ENCODE measurements at places on chromosomes 6 and 20.

- no peak for DNase-seq
These were observed 2.0 kb downstream of the EDEM2 start for GRCh38 chr20:35145141-35145564.

- no peak for DNase-seq
These were observed 23.0 kb downstream of the CD109 start for GRCh38 chr6:73719046-73719445.

DNA sequence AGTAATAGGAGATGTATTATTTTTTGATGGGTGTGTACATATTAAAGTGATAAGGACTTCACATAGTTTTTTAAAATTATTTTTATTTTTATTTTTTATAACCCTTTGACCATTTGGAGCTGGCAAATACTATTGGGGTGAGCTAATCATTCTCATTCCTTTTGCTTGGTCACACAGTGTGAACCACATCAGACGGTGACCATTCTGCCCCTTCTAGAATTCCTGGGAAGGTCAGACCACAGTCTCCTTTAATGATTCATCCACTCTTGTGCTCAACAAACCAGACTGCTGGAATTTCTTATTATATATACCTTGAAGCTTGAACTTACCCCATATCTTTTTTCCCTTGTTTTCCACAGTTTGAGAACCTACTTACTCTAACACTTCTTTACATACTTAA, 23.9 kb upstream of the PRL start:
- DNase-seq, result peak; percentile 89

- no peak for DNase-seq
These were observed 23.5 kb downstream of the USP49 start for GRCh38 chr6:41871691-41872090.

GRCh38 chr20:19588241-19588640, 169.8 kb upstream of the RIN2 start:
- no peak for DNase-seq

- peak; percentile 73 for DNase-seq
These were observed at the start of gene STX11 for GRCh38 chr6:144149894-144150709. STX11 (plus strand) TSS chr6:144150517; CDS start chr6:144186628, 36,111 bp downstream.

GRCh38 chr6:21468461-21468860, 125.1 kb upstream of the SOX4 start:
- peak; percentile 66 for DNase-seq

DNA sequence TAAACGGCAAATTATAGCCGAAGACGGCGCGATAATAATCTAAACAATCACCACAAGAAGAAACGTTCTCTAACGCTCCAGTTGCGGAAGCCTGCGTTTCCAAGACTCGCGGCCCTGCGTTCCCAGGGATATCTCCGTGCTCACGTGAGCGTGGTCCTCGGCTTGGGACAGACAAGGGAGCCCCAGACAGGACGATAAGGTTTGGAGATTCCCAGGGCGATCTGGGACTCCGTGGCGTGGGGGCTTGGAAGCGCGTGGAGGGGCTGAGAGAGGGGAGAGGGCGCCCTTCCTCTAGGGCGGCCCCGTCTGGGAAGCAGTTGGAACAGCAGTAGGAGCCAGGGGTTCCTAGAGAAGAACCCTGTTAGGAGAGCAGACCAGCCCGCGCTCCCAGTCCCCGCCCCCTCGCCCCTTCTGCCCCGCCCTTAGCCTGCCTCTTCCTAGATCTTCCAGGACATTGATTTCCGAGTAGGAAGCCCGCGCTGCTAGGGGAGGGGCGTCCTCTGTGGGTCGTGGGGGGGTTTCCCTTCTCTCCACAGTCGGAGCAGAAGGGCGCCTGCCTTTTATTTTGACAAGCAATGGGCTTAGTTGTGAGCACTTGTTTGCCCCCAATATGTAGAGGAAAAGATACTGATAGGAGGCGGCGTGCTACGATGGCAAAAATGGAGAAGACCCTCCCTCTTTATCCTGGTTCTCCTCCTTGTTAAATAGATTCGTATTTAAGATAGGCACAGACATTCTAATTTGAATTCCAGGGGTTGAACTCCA, 10.6 kb downstream of the NRN1 start:
- peak; percentile 91 for DNase-seq

- DNase-seq, result no peak
These were observed 175.3 kb downstream of the LRFN2 start for GRCh38 chr6:40411881-40412280.

DNA sequence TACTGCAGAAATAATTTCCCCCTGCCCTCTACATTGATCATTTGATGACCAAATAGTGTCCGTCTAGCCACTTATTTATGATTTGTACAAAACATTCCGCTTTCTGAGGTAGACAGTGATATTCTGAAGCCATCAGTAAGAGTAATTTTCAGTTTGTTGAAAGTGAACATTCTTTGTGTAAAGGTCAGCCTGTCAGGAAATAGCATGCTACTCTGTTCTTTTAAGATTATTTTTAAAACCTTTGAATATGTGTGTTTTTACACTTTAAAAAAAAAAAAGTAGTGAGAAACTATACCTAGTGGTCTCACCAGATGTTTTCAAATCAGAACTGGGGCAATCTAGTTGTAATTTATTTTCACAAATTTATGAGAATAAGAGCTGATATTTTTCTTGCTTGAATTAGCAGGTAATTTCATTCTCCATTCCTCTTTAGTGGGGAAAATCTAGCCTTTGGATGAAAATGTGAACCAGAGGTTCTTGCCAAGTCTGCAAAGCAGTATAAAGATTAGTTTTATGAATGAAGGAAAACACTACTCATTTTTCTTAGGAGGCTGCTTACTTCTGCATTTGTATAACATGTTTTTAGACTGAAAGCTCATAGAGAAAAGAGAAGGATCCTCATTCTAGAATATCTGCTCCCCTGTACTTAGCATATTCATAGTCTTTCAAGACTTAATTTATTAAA, 12.1 kb upstream of the REV3L start:
- DNase-seq, result no peak

- no peak for DNase-seq
These were observed 5.4 kb downstream of the SYS1 start for GRCh38 chr20:45368221-45368980.

DNA sequence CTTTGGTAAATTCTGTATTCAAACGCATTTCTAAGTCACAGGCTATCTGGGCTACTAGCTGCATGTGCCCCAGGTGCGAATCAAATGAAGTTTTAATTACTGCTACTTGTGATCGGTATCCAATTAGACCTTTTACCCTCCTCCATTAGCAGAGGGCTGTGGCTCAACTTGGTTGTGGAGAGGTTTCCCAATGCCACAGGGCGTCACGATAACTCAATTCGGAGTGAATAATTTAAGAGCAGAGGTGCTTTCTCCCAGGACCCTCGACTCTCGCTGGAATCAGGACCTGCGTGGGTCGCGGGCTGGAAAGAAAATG, 640 bp downstream of the SAYSD1 start:
- DNase-seq, result no peak

DNA sequence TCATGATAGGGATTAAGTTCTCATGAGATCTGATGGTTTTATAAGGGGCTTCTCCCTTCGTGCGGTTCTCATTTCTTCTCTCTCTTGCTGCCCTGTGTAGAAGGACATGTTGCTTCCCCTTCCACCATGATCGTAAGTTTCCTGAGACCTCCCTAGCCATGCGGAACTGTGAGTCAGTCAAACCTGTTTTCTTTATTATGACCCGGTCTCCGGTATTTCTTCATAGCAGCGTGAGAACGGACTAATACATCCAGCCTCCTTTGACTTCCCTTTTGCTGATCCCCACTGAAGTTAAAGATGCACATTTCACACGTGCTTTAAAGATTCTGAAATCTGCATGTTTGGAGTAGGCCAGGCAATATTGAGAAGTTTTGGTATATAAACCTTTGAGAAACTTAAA, 543.1 kb downstream of the PRKN start:
- no peak for DNase-seq

GRCh38 chr6:168095171-168095691, 16.2 kb upstream of the FRMD1 start:
- no peak for DNase-seq

DNA sequence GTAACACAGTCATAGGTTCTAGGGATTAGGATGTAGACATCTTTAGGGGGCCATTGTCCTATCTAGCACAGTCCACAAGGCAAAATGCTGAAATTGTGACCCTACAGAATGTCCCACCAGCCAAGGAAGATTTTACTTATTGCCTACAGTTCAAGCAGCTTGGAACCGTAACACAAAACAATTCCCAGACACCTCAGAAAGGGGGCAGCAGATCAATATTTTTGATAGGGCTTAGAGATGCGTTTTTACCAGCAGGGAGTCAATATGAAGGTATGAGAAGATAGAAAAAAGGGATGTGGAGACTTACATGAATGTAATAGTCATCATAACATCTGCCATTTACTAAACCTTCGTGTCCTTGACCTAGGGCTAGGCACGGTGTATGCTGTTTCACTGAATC, 81.0 kb downstream of the TMEM170B start:
- DNase-seq, result no peak

- no peak for DNase-seq
These were observed 86.6 kb upstream of the TOX2 start for GRCh38 chr20:43827940-43828562.

GRCh38 chr6:105113422-105113821, 66.4 kb downstream of the POPDC3 start:
- DNase-seq, result no peak

- peak; percentile 88 for DNase-seq
These were observed 25.2 kb downstream of the TRAM2 start for GRCh38 chr6:52551483-52552277.

DNA sequence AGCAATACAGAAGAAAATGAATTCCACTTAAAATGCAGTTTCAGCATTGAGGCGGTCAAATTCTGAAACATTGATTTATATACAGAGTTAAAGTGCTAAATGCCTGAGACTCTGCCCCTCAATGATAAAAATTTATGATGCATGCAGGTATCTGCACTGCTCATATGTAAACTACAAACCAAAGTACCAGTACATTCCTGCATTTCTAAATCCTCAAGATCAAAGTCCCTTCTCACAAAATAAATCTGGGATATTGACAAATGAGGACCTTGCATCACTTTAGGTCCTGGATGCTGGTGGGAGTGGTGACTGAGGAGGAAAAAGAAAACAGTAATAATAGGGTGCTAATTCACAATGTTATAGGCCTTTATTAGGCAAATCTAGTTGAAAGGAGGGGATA, 101.9 kb downstream of the FIG4 start:
- no peak for DNase-seq

DNA sequence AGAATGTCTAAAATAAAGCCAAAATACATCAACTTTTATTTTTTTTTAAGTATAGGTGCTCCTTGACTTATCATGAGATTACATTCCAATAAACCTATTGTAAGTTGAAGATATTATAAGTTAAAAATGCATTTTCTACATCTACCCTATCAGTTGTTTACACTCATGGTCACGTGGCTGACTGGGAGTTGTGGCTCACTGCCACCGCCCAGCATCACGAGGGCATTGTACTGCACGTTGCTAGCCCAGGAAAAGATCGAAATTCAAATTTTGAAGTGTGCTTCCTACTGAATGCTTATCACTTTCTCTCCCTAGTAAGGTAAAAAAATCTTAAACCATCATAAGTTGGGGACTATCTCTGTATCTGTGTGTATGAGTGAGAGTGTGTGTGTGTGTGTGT, 126.6 kb upstream of the RIN2 start:
- DNase-seq, result no peak

DNA sequence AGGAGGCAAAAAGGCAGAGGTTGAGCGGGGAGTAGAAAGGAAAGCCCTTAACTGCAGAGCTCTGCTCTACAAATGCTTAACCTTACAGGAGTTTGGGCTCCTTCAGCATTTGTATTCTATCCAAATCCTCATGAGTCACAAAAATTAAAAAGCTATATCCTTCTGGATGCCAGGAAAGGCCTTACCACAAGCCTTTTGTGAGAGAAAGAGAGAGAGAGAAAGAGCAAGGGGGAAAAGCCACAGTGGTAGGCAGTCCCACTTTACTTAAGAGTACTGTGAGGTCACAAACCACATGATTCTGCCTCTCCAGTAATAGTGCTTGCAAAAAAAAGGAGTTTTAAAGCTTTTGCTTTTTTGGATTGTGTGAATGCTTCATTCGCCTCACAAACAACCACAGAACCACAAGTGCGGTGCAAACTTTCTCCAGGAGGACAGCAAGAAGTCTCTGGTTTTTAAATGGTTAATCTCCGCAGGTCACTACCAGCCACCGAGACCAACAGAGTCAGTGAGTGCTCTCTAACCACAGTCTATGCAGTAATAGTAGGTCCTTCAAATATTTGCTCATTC, at the start of gene RUNX2:
Gene RUNX2 (plus strand): TSS at position 375 of the 567 bp plus-strand sequence. CDS start 397 bp downstream, outside the sequence.
- DNase-seq, result peak; percentile 66

DNA sequence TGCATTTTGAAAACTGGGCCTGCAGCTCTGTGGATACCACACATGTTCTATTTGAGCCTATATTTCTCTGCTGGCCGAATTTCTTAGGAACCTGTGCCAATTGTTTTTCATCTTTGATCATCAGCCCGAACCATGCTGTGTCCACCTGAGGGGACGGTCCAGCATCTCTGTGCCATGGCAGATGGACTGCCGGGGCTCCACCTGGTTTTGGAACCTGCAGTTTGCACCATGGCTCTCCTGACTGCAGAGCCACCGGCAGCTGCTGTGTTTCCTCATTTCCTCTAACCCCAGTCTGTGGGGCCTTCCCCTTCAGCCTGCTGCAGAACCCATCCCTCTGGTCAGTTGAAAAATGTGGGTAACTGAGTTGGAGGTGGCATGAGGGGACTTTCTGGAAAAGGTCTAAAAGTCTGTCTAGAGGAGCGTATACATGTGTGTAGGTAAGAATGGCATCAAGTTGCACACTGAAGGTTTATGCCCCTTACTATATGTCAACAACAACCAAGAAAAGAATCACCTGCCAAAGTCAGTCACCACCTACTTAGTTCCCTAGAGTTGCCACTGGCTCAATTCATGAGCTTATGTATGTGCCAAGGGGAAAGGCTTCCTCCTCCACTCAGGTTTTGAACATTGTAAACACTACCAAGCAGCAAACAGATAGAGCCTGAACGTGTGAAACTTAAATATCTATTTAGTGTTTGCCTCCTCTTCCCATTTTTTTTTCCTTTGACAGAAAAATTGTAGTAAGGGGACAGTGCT, 548.2 kb downstream of the PRKN start:
- no peak for DNase-seq

GRCh38 chr6:64591676-64592036, 956.1 kb downstream of the PHF3 start:
- no peak for DNase-seq

- no peak for DNase-seq
These were observed 52.0 kb downstream of the PRDM1 start for GRCh38 chr6:106138151-106138550.

DNA sequence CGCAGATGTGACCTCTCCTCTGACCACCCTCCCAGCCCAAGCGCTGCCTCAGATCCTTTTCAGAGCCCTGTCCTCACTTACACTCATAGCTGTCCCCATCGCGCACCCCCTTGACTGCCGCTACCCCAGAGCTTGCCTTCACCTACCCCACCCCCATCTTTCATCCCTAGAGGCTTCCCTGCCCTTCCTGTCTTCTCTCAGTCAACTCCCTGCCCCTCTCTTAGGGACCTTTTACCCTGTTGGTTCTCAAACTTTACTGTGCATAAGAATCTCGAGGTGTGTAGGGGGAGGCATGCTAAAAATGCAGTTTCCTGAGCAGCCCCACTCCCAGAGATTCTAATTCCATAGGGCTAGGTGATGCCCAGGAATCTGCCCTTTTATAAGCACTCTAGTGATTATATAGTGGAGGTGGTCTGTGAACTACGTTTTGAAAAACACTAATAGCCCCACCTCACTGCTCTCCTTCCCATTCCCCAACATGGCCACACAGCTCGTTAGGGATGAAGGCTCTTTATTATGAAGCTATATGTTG, 725 bp downstream of the TM9SF4 start:
- DNase-seq, result peak; percentile 28

GRCh38 chr6:70680396-70680795, 12.7 kb downstream of the SMAP1 start:
- no peak for DNase-seq

GRCh38 chr20:50540620-50541605, 30.7 kb downstream of the PTPN1 start:
- DNase-seq, result peak; percentile 93
